ENCODE measurements at places on chromosomes 5 and 9.

DNA sequence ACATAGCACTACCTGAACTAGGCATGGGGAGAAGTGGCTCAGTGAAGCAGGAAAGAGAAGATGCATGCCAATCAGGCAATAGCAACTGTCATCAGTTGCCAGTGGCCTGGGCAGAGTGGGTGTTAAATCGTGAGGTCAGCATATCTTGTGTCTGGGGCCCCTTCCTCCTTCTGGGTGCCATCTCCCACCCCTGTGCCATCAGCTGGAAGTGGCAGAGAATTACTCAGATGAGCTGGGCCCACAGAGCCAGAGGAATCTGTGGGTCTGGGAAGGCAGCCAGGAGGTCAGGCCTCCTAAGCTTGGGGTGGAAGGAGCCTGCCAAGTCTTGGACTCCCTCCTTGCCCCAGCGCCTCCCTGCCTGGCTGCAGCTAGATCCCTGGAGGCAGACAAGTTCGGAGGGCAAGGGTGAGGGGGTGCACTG is 66.5 kb downstream of the GALNT12 start:
- no peak for DNase-seq

DNA sequence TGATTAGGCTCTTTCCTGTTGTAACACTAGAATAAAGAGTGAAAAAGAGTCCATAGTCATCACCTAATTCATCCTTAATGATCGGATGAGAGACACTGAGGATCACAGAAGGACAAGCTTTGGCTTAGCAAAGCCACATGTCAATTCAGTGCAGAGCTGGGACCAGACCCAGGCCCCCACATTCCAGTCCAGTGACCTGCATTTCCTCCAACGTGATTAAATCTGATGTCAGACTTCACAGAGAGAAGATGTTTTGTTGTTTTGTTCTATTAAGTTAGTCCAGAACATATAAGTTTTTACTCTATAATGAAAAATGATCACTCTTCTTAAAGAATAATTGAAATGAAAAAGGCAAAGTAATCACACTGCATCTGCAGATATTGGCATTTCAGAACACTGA is 377.9 kb upstream of the PAPPA start:
- no peak for DNase-seq

- DNase-seq = no peak
These were observed 46.8 kb downstream of the APTX start for GRCh38 chr9:32954642-32955041.

GRCh38 chr5:11181940-11182339 is 420.9 kb upstream of the DAP start:
- DNase-seq = no peak

DNA sequence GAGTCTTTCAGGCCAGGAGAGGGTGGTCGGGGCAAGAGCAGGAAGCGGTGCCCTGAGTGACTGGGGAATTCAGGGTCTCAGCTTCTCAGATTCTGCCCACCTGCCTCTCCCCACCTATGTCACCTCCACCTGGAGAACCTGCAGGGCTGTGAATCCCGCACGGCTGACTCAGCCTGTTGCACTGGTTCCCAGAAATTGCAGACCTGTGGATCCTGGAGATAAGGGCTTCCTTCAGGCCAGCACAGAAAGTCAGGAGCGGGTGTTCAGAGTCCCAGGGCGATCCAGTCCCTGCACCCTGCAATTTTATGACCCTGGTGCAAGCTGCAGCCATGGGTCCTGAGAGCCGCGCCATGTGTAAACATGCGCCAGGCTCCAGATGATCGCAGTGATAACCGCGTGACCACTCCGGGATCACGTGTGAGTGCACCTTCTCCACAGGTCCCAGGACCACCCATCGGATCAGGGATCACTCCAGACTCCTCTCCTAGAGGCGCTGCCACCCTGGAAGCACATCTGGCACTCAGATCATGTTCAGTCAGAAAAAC is 17.8 kb downstream of the IRX4 start:
- no peak for DNase-seq
